Articular chondrocyte of knee joint (primary cell): ENCODE measurements at places on chromosomes 13 and 19. TPM values are rescaled to one million over a fixed set of nuclear protein-coding genes. Genes with fewer than 3 reads are reported as not detected.

The ZNF132 gene
- 8.0 and 8.8 TPM in 2 replicates for total RNA-seq

The SLC10A2 gene
- total RNA-seq, result not detected in 2 replicates

The CA11 gene
- 0.78 and 1.4 TPM in 2 replicates for total RNA-seq

The RYR1 gene
- 0.39 and 0.65 TPM in 2 replicates for total RNA-seq
